ENCODE measurements at places on chromosomes 5 and 9.
A peak's percentile ranks its signal among the peaks of the same experiment; 100 is the strongest.

DNA sequence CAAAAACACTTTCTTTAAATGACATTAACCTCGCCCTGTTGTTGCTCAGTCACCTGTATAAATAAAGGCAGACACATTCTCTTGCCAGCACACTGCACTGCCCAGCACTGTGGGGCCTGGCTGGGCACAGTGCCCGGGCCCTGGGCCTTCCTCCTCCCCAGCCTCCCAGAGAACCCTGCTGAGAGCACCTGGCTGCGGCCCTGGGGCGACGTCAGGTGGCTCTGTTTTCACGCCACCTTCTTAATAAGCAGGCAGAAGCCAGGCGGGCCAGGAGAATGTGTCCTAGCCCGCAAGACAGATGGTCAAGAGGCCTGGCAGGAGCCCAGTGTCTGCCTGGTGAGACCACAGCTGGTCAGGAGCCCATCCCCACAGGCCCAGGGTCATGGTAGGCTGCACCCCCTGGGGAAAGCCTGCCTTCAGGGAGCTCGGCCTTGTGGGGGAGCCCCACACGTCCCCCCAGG lies 8.2 kb upstream of the AGPAT2 start:
- DNase-seq = no peak

DNA sequence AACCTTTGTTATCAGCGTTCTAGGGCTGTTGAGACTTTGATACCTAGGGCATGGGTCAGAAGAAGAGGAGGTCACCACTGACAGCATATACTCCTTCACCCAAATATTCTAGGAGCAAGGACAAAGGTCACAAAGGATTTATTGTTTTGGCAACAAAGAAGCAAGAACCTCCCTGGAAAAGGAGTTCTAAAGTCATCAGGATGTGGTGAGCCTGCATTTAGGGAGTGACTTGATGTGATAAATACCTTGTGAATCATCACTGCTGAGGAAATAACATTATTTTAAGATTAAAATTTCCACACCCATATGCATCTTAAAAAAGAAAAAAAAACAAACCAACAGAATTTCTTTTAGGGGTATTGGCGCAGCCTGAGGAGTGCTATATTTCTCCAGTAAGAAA lies 13.9 kb downstream of the IFNA1 start:
- no peak for DNase-seq

DNA sequence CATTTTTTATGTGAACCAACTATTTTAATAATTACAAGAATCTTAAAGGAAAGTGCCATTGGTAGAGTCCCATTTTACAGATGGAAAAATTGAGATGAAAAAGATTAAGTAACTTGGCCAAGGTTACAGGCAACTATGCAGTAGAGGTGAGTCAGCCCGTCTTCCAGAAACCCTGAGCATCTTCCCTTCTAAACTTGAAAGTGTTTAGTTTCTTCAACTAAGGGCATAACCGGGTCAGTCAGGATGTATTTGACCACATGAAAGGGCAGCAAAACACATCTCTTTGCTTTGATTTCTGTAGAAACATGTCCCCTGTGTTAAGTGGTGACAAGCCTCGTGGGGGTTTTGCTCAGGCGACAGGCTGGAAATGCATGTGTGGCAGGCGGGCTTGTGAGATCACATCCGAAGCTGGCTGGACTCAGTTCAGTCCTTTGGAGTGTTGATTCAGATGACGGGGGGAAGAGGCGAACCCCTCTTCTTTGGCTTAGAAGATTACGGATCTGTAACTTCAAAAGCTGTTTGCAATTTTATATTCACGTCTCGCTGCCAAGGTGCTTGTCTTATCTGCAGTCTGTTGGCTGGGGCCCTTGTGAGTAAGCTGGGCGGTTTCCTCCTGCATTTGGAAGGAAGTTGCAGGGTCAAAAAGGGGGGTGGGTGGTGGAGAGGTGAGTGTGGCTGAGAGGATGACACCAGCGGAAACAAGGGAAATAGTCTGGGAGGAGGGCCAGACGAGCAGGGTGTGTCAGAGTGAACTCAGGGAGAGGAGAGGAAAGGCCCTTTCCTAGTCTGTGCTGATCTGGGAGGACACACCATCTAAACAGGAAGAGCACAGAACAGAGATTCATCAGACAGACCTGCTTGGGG lies 78.9 kb upstream of the RPS23 start:
- DNase-seq = peak; percentile 88

- DNase-seq = no peak
Observed at GRCh38 chr5:17257705-17258273, 40.4 kb downstream of the BASP1 start.

DNA sequence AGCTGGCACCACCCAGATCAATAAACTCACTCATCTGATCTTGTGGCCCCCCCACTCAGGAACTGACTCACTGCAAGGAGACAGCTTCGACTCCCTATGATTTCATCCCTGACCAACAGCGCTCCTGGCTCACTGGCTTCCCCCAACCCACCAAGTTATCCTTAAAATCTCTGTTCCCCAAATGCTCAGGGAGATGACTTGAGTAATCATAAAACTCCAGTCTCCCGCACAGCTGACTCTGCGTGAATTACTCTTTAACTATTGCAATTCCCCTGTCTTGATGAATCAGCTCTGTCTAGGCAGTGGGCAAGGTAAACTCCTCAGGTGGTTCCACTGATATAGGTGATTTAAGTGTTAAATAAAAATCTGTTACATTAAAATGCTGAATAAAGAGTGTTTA lies 1.9 kb upstream of the TRIM32 start:
- no peak for DNase-seq
